ENCODE measurements at places on chromosomes 5 and 9.

DNA sequence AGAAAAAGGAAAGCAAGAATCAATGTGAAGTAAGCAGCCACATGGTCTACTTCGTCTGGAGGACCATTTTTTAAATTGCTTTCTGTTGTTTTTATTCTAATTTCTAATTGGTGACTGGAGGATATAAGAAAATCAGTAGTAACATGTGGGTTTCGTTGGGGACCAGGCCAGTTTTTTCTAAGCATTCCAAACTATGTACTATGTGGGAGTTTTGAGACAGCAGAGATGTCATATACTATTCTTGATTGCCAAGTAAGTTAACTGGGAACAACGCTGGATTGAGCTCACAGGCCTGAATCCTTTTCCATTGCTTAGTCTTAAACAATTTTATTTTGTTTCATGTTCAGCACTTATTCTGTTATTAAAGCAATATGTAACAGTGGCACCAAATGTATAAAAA lies 225.7 kb downstream of the TMEM167A start:
- no peak for DNase-seq

DNA sequence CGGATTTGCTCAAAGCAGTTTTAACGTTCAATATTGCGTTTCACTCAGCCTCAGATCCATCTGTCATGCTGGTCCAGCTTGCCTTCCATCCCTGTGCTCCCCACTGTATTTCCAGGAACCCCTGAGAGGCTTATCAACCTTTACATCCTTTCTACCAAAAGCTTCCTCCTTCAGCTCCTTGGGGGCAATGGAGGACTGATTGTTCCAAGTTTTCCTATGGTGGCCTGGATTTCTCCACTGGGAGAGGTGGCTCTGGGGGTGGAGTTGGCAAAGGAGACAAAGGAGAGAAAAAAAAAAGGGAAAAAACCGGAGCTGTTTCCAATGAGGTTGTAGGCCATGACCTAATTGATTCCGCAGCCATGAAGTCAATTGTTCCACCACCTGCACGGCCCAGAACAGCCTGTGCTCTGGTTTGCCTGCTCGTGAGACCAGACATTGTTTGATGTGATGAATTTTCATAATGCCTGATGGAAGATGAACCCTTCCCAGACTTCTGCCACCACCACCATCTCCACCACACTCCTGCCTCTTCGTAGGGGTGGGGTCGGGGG lies 54.1 kb downstream of the ABLIM3 start:
- no peak for DNase-seq

DNA sequence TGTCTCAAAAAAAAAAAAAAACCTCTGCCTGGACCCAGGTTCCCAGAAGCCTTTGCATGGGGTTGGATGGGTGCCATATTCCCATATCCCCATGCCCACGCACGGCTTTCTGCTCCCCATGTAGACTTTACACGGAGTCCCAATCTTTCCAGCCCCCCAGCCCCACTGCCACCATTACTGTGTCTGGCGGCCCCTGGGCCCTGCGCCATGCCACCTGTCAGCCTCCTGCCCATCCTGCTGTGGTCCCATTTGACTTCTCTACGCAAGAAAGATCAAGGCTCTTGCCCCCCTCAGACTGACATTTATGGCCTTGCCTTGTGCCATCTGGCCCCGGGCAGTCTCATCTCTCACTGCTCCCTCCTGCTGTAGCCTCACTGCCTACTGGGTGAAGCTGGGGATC lies 6.5 kb upstream of the AK1 start:
- no peak for DNase-seq

GRCh38 chr5:148540647-148541046 lies 113.7 kb downstream of the HTR4 start:
- no peak for DNase-seq

DNA sequence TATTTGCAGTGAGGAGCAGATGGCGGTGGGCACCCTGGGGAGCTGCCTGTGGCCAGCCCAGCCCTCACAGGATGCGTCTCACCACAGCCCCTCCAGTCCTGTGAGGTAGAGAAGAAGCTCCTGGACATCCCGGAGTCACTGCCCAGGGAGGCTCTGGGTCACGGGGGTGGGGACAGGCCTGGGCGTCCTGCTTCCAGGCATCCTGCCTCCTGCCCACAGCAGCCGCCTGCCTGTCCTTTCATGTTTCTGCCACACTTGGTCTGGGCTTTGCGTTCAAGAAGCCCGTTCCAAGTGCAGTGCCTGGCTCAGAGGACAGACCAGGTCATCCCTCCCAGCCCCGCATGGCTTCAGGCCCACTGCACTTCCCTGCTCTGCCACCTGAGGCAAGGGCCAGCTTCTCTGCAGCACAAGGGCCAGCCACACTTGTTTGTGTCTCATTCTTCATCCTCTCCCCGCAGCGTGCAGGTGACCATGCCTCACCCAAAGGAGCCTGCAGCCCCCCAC lies 38.2 kb downstream of the ZDHHC11B start:
- no peak for DNase-seq

GRCh38 chr5:131747180-131748105 lies 49.4 kb downstream of the FNIP1 start:
- no peak for DNase-seq

GRCh38 chr9:85431339-85432102 lies 310.2 kb downstream of the AGTPBP1 start:
- no peak for DNase-seq

GRCh38 chr5:139930406-139930805 lies 112.7 kb downstream of the NRG2 start:
- DNase-seq, result no peak

- no peak for DNase-seq
These were observed 42.8 kb upstream of the CDK5RAP2 start for GRCh38 chr9:120622790-120623189.

DNA sequence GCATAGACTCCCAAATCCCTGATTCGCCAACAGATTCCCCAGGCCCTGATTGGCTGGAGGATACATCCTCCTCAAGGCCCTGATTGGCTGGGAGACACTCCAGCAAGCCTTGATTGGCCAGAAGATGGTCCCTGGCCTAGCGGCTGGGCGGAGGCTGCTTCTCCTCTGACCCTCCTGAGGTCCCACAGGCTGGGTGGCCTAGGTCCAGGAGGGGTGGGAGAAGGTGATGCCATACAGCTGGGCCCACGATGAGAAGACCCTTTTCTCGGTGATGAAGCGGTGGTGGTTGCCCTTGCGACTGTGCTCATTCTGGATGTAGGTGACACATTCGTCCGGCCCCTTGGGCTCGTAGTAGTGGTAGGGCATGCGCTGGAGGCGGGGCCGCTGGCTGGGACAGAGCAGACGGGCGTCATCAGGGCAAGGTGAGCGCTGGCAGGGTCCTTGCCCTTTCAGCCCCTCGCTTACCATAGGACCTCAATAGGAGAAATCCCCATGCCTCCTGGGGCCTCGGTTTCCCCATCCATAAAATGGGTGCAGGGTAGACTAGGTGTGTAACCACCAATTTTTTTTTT lies 9.0 kb upstream of the AK1 start:
- no peak for DNase-seq

DNA sequence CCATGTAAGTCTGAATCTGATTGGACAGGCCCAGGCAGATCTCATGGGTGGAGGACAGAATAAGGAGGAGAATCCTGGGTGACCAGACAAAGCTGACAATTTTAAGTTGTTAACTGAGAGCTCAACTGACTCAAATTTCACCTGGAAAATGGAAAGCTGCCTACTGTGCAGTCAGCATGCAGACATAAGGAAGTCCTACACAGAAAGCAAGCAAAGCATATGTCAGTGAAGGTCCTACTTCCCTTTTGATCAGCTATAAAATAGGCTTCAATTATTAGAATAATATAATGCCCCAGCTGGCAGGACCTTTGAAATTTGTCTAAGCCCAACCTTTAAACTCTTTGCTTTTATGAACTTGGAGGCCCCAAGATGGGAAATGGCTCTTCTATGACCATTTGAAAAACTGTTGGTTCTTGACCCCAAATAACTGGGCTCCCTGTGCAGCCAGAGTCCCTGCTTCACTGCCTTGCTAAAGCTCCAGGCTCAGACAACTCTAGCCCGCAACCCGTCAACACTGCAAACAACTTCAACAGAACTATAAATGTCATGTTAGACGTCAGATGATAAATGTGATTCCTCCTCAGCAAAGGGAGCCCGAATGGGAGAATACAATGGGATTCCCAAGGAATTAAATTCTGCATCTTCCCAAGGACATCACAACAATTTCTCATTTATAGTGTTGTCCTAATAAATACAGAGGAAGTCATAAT lies 118.9 kb upstream of the ADRA1B start:
- no peak for DNase-seq

Measured in D721Med (cell line).